Pancreas (tissue), 10 donors: ENCODE measurements at places on chromosomes 12 and 14. TPM values are rescaled to one million over a fixed set of nuclear protein-coding genes. Genes with fewer than 3 reads are reported as not detected.

GRCh38 chr14:37888234-37888633 is 292.8 kb downstream of the TTC6 start:
- H3K27ac ChIP-seq: no peak overlapping the region
- H3K4me1 ChIP-seq: no peaks in the 10 kb centered on the region

AKAP6 gene
- polyA plus RNA-seq: 0.34 TPM

DNA sequence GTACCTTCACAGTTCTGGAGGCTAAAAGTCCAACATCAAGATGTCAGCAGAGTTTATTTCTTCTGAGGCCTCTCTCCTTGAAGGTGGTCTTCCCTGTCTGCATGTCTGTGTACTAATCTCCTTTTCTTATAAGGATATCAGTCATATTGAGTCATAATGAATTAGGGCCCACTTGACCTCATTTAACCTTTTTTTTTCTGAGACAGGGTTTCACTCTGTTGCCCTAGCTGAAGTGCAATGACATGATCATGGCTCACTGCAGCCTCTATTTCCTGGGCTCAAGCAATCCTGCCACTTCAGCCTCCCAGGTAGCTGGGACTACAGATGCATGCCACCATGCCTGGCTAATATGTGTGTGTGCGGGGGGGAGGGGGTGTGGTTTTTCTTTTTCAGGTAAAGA is 41.7 kb downstream of the PPM1H start:
- no peak for DNase-seq
- no peaks in the 10 kb centered on the region for H3K4me1 ChIP-seq
- H3K36me3 ChIP-seq: no peaks in the 10 kb centered on the region
- H3K27ac ChIP-seq: no peak overlapping the region
- H3K4me3 ChIP-seq: no peak overlapping the region
- no peaks in the 10 kb centered on the region for H3K27me3 ChIP-seq

ZDHHC22 gene
- 0.19 TPM for polyA plus RNA-seq

- H3K27me3 ChIP-seq: no peaks in the 10 kb centered on the region
- H3K4me3 ChIP-seq: no peak overlapping the region
- H3K36me3 ChIP-seq: no peaks in the 10 kb centered on the region
- no peak overlapping the region for H3K27ac ChIP-seq
- DNase-seq: no peak
These were observed 104.6 kb downstream of the DIP2B start for GRCh38 chr12:50609292-50609874.

PCED1B gene
- 1.8 TPM for polyA plus RNA-seq

- H3K27ac ChIP-seq: no peak overlapping the region
- DNase-seq: no peak
- peaks cover 4% of the 10 kb centered on the region for H3K4me1 ChIP-seq
- no peak overlapping the region for H3K4me3 ChIP-seq
These were observed 18.3 kb downstream of the BMP4 start for GRCh38 chr14:53938136-53938837.

LALBA gene
- not detected for polyA plus RNA-seq

GRCh38 chr12:121838126-121838525 is 20.5 kb downstream of the HPD start:
- no peaks in the 10 kb centered on the region for H3K27me3 ChIP-seq
- H3K4me3 ChIP-seq: no peak overlapping the region
- no peak overlapping the region for H3K27ac ChIP-seq
- no peaks in the 10 kb centered on the region for H3K4me1 ChIP-seq
- DNase-seq: no peak

GRCh38 chr14:60862283-60862682 is 118.6 kb downstream of the TRMT5 start:
- H3K4me1 ChIP-seq: peaks cover 12% of the 10 kb centered on the region
- DNase-seq: peak; percentile 35
- H3K27ac ChIP-seq: no peak overlapping the region
- H3K4me3 ChIP-seq: no peak overlapping the region
- no peaks in the 10 kb centered on the region for H3K27me3 ChIP-seq

- no peak for DNase-seq
- H3K4me3 ChIP-seq: no peak overlapping the region
- no peaks in the 10 kb centered on the region for H3K4me1 ChIP-seq
- H3K27ac ChIP-seq: no peak overlapping the region
- H3K36me3 ChIP-seq: no peaks in the 10 kb centered on the region
- H3K27me3 ChIP-seq: no peaks in the 10 kb centered on the region
These were observed 142.6 kb downstream of the NPAS3 start for GRCh38 chr14:33081259-33081658.

DNA sequence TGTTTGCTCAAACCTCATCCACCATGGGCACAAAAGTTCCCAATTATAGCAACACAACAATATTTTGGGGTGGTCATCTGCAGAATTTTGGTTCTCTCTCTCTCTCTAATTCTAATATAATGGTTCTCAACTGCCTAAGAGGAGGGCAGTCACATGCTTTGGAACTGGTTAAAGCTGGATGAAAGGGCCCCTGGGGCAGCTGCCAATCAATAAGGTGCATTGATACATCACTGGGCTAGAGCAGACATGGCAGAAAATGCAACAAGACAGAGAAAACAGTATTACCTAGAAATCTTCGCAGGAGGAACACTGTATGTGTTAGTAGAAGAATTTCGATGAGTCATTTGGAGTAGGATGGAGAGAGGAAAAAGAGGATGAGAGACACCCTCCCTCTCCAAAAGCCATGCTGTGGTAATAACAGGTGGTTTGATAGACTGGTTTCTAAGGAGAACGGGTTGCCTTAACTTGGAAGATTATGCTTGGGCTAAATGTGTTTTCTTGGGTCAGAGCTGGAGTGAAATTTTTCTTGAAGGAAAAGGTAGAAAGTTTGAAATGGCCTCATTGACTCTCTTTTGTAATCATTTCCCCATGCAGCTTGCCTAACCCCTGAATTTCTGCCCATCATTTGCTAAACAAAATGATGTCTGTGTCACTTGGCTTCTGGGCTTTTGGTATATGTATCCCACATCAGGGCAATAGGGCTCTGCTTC is 67.1 kb upstream of the HIF1A start:
- no peak overlapping the region for H3K27ac ChIP-seq
- no peak for DNase-seq
- H3K4me1 ChIP-seq: no peaks in the 10 kb centered on the region
- no peaks in the 10 kb centered on the region for H3K27me3 ChIP-seq

DNA sequence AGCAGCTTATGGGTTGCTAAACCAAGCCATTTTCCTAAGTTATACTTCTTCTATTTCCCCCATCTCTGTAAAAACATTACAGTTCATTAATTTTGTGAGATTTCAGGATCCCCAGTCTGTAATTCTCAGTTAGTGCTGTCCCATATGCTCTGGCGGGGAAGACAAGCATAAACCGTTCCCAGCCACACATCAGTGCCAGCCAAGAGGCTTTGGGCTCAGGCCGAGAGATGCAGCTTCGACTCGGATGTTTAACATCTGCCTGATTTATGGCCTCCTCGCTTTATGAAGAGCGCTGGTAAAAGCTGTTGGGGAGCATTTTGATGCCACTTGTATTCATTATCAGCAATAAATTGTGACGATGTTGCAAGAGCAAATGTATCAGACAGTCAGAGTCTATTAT is 349.1 kb upstream of the CCDC196 start:
- no peak overlapping the region for H3K4me3 ChIP-seq
- no peak overlapping the region for H3K27ac ChIP-seq
- no peaks in the 10 kb centered on the region for H3K4me1 ChIP-seq
- H3K27me3 ChIP-seq: no peaks in the 10 kb centered on the region
- H3K36me3 ChIP-seq: no peaks in the 10 kb centered on the region
- no peak for DNase-seq

OAS2 gene
- polyA plus RNA-seq: 0.84 TPM

- no peaks in the 10 kb centered on the region for H3K27me3 ChIP-seq
- no peak overlapping the region for H3K4me3 ChIP-seq
- H3K4me1 ChIP-seq: no peaks in the 10 kb centered on the region
- DNase-seq: no peak
- H3K27ac ChIP-seq: no peak overlapping the region
- no peaks in the 10 kb centered on the region for H3K36me3 ChIP-seq
These were observed 153.9 kb downstream of the PIK3C2G start for GRCh38 chr12:18415227-18415626.

CDCA4 gene
- polyA plus RNA-seq: 3.1 TPM

FAM186B gene
- polyA plus RNA-seq: 0.56 TPM

- peak; percentile 44 for DNase-seq
- H3K4me1 ChIP-seq: no peaks in the 10 kb centered on the region
- no peaks in the 10 kb centered on the region for H3K36me3 ChIP-seq
- no peak overlapping the region for H3K4me3 ChIP-seq
These were observed 8.1 kb upstream of the RIC8B start for GRCh38 chr12:106766393-106766826.

CSRNP2 gene
- 9.2 TPM for polyA plus RNA-seq

GRCh38 chr14:49164074-49164473 is 422.1 kb downstream of the RPS29 start:
- no peaks in the 10 kb centered on the region for H3K27me3 ChIP-seq
- H3K4me1 ChIP-seq: no peaks in the 10 kb centered on the region

DNA sequence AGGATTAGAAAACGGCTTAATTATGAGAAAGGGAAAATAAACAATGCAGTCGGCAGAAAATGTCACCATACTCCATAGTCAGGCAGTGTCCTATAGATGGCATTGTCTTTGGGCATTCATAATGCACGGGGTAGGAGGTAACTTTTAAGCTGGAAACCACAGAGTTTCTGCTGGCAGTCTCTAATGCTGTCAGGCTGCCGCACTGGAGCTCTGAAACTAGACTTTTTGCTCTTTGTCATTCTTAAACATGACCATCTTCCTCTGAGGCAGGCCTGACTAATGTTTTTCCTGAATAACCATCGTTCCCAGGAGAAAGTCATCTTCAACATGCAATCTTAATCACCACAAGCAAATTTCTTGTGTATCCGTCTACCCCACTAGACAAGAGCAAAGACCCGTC is 108.8 kb downstream of the ETNK1 start:
- H3K36me3 ChIP-seq: no peaks in the 10 kb centered on the region
- H3K27me3 ChIP-seq: no peaks in the 10 kb centered on the region
- no peak overlapping the region for H3K4me3 ChIP-seq
- DNase-seq: no peak
- no peak overlapping the region for H3K27ac ChIP-seq
- H3K4me1 ChIP-seq: no peaks in the 10 kb centered on the region

TCTN1 gene
- polyA plus RNA-seq: 54.5 TPM

HOXC4 gene
- 0.27 TPM for polyA plus RNA-seq

HOXC12 gene
- not detected for polyA plus RNA-seq

- H3K27ac ChIP-seq: no peak overlapping the region
- DNase-seq: no peak
- H3K27me3 ChIP-seq: no peaks in the 10 kb centered on the region
- H3K4me3 ChIP-seq: no peak overlapping the region
- H3K36me3 ChIP-seq: peaks cover 47% of the 10 kb centered on the region
- H3K4me1 ChIP-seq: no peaks in the 10 kb centered on the region
These were observed 27.1 kb downstream of the SLC11A2 start for GRCh38 chr12:50999093-50999492.

- H3K27ac ChIP-seq: no peak overlapping the region
- no peaks in the 10 kb centered on the region for H3K4me1 ChIP-seq
- DNase-seq: peak; percentile 83
- no peaks in the 10 kb centered on the region for H3K27me3 ChIP-seq
These were observed 31.5 kb downstream of the TMEM63C start for GRCh38 chr14:77212943-77213678.

GRCh38 chr12:4938900-4939299 is 29.2 kb downstream of the KCNA1 start:
- H3K4me1 ChIP-seq: no peaks in the 10 kb centered on the region
- no peak for DNase-seq

PARP11 gene
- 1.4 TPM for polyA plus RNA-seq

DNA sequence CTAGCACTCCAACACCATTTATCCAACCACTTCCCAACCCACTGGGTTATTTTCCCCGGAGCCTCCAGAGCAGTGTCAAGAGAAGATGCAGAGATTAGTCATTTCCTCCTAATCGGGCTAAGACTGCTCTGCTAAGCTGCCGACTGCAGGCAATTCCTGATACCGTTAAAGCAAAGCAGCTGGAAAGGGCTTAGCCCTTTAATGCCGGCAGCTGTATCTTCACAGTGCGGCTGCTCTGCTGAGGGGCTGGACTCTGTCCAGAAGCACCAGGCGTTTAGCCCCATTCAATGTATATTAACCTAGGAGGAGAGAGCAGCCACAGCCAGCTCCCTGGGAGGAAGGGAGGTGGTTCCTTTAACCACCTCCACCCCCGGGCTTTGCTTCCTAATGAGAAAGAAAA is 11.1 kb downstream of the AQP6 start:
- no peaks in the 10 kb centered on the region for H3K27me3 ChIP-seq
- H3K4me1 ChIP-seq: peaks cover 3% of the 10 kb centered on the region
- no peak overlapping the region for H3K27ac ChIP-seq
- no peaks in the 10 kb centered on the region for H3K36me3 ChIP-seq
- H3K4me3 ChIP-seq: no peak overlapping the region
- no peak for DNase-seq
